ENCODE measurements at places on chromosomes 16 and 17.

GRCh38 chr17:40072735-40073346, 10.1 kb downstream of the THRA start:
- DNase-seq, result no peak

DNA sequence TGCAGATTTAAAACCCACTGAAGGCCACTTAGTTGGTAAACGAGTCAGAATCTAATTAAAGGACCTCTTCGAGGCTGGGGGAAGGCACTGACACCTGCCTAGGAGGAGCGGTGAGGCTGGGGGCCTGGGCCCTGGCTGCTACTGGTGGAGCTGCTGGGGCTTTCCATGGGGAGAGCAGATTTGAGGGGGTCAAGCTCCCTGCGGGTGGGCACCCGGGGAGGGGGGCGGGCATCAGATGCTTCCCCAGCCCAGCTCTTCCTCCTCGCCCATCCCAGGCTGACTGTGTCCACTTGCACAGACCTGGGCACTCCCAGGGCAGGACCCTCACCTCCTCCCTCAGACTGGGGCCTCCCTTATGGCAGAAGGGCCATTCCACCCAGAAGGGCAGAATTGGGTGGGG, 19.0 kb downstream of the SRCIN1 start:
- DNase-seq, result no peak

DNA sequence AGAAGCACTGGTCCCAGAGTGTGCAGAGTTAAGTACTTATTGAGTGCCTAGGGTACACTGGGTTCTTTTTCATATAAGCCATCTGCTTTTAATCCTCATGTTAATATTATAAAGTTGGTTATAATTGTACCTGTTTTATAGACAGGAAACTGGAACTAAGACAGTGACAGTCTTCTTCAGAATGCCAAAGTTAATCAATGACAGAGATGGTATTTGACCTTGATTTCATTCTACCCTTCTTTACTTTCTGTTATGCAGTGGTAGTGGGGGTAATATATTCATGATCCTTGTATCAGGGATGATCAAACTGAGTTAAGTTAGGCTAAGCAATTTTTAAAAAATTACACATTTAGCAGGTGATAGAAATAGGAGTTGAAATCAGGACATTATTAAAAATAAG, 108.6 kb upstream of the GOT2 start:
- no peak for DNase-seq

DNA sequence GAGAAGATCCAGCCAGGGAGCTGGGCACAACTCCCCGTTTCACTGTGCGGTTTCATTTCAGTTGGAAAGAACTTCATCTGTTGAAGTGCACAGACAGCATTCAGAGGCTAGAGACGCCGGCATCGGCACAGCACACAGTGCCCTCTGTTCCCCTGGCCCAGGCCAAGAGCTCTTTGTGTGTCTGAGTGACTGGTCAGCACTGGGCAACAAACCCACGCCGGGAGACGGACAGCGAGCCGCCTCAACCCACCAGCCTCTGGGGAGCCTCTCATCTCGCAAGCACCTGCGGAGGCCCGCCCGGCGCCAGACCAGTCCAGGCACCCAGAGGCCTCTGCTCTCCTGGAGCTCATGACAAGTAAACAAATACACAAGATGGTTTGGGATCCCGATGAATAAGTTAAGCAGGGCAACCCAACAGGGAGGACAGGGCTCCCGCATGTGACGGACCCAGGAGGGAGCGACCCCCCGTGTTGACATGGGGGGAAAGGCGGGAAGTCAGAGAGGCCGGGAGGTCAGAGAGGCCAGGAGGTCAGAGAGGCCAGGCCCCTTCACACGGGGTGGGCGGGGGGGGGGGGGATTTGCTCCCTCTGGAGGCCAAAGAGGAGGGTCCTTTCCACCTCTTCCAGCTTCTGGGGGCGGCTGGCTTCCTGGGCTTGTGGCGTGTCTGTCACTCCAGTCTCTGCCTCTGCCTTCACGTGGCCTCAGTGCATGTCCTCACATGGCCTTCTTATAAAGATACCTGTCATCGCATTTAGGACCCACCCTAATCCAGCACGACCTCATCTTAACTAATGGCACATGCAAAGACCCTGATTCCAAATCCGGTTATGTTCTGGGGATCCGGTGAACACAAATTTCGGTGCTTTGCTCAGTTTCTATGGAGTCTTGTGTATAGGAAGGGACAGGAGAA, 25.8 kb upstream of the KLHDC4 start:
- DNase-seq, result no peak

- no peak for DNase-seq
These were observed 58.0 kb downstream of the AIPL1 start for GRCh38 chr17:6376931-6377361.

GRCh38 chr17:2392252-2393173, 8.3 kb downstream of the MNT start:
- DNase-seq, result peak; percentile 98

GRCh38 chr16:29982560-29983419, 9.1 kb downstream of the TAOK2 start:
- no peak for DNase-seq

GRCh38 chr16:16143038-16143763, 80.1 kb downstream of the ABCC6 start:
- peak; percentile 23 for DNase-seq

GRCh38 chr17:55275894-55276804, 11.4 kb downstream of the HLF start:
- no peak for DNase-seq

DNA sequence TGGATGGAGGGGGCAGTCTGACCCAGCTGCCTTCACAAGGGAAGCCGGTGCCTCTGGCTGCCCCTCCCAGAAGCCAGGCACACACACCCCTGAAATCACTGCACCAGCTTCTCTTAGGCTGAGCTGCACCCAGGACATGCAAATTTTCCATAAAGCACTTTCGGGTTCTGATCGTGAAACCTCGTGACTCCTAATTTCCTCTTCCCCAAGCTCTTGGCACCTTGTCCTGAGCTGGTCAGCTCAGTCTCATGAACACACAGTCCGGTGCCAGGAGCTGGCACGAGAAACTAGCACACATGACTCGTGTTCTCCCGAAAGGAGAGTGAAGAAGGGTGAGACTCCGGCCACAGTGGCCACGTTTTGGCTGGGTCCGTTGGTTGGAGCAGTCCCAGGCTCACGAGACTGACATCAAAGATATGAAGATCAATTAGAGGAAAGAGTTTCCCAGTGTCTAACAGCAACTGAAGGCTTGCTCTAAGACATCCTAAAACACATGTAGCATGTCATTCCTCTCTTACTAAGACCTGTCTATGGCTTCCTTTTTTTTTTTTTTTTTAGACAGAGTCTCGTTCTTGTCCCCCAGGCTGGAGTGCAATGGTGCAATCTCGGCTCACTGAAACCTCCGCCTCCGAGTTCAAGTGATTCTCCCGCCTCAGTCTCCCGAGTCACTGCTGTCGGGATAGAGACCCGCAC, 9.2 kb upstream of the ABR start:
- no peak for DNase-seq

DNA sequence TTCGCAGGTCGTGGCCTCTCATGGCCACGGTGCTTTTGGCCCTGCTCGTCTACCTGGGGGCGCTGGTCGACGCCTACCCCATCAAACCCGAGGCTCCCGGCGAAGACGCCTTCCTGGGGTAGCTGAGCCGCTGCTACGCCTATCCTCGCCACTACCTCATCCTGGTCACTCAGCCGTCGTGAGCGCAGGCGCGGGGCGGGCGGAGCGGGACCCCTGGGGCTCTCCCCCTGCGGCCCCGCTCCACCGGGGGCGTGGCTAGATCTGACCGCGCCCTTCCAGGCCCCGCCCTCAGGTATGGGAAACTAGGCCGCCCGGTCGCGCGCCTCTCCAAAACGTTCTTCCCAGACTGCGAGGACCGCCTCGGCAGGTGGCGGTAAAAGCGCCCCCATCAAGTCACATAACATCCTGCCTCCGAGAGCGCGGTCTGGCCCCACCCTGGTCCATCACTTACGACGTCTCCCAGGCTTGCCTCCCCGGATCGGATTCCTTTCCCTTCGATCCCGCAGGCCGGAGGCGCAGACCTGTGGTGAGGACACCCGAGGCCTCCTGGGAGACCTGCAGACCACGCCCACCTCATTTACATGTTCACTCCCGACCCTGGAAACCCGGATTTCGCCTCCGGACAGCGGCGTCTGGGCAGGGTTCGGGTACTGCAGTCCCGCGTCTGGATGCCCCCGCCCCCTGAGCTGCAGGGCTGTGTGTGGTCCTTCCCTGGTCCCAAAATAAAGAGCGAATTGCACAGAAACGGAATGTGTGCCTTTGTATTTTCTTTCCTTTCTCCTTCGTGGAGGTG, 91.5 kb upstream of the TMEM97 start:
- DNase-seq, result peak; percentile 16

- DNase-seq, result peak; percentile 50
These were observed 76.0 kb downstream of the METRNL start for GRCh38 chr17:83155128-83156121.

DNA sequence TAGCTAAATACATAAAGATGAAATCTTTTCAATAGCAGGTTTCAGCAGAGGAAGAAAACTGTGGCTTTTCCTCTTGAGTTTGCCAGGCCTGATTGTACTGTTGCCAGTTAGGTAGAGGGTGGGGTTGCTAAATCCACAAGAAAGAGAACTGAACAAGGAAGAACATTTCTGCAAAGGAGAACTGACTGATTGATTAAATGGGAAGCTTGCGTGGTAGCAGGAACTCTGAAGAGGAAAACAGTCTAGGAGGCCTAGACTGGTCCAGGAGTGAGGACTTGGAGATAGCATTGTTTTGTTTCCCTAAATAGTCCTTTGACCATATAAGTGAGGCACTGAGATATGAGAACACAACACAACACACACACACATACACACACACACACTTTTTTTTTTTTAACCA, 18.8 kb downstream of the LRRC36 start:
- DNase-seq, result no peak

DNA sequence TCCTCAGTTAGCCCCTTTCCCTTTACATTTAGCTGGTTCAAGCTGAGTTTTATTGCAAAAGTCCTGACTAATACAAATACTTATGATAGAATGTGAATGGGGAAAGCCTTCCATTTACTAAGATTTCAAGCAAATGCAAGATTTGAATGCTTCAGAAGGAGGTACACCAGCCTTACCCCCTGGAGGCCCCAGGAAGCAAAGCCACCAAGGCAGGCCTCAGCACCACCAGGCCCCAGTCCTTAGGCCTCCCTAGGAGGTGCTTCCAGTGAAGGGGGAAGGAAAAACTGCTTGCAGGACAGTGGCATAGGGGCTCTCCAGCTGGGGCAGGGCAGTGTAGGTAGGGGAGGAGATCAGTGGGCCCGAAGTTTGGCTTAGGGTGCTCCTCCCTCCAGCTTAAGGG, 7.3 kb upstream of the PRPSAP2 start:
- DNase-seq, result no peak

GRCh38 chr17:40363111-40363827, 1.3 kb downstream of the GJD3 start:
- peak; percentile 24 for DNase-seq

- no peak for DNase-seq
These were observed 16.9 kb downstream of the OTOP3 start for GRCh38 chr17:74952431-74953133.

GRCh38 chr16:56047307-56048234, 143.7 kb upstream of the GNAO1 start:
- DNase-seq, result no peak

DNA sequence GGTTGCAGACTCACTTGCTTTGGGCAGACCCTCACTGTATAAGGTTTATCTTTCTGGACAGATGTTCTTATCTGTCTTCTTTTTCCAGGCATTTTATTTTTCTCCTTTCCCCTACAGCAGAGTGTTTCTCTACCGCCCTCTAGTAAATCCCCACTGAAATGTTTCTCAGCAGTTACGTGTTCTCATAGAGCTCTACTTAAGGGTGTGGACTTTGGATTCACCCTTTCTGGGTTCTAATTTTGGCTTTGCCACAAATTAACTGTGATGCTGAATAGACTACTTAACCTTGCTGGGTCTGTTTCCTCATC, 2.0 kb downstream of the ADAT1 start:
- DNase-seq, result peak; percentile 47

DNA sequence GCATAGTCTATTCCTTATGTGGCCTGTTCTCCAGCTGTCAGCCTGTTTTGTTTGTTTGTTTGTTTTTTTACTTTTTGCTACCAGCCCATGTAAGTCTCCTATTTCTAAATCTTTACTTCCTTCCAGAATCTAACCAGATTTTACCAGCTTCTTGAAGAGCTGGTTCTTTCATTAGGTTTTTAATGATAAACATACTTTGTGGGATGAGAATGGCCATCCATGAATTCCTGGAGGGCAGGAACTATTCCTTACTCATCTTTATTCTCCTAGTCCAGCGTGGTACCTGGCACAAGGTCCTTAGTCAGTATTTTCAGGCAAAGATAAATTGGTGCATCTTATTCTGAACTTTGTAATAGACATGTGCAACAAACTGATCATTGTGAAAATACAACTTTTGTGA, 17.3 kb downstream of the RSPRY1 start:
- DNase-seq, result no peak

GRCh38 chr17:13160296-13160695, 142.5 kb upstream of the ELAC2 start:
- no peak for DNase-seq

- no peak for DNase-seq
These were observed 90.9 kb downstream of the SDK2 start for GRCh38 chr17:73553311-73553710.

- peak; percentile 85 for DNase-seq
These were observed 28.1 kb downstream of the HEATR3 start for GRCh38 chr16:50093607-50094539.

DNA sequence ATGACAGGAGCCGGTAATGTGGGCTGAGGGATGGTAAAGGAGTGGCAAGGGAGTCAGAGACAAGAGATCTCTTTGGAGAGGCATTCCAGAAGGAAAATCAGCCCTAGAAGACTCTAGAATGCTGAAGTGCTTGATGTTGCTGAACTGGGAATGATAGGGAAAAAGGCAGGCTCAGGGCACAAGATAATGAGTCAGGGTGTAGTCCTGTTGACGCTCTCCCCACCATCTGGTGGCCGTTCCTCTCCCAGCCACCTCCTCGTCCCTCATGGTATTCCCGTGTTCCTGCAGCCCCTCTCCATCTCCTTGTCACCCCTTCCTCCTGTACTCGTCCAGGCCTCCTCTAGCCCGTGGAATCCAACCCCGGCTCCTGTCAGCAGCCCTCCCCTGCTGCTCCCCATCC, 11.1 kb upstream of the ALDOA start:
- DNase-seq, result no peak

GRCh38 chr16:46743232-46743719, 4.9 kb downstream of the MYLK3 start:
- peak; percentile 15 for DNase-seq

GRCh38 chr16:64742455-64743223, 379.2 kb downstream of the CDH11 start:
- no peak for DNase-seq

DNA sequence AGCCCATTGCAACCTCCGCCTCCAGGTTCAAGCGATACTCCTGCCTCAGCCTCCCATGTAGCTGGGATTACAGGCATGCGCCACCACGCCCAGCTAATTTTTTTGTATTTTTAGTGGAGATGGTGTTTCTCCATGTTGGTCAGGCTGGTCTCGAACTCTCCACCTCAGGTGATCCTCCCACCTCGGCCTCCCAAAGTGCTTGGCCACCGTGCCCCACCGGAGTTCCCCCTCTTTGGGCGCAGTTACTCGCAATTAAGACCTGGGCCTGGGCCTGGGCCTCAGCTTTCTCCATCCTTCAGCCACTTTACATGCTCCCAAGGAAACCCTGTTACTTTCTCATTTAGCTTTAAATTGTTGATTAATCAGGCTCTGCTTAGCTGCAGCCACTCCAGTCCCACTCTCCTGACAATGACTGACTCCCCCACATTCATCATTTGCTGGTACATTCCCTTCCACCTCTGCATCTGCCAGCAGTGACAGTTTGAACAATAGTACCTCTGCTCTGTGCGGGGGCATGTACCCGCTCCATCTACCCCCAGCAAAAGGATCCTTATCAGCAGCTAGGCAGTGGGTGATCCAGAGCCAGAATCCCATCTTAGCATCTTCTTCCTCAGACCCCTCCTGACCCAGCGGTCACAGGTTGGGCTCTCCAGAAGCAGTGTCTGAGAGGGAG, 47.2 kb upstream of the SLC47A1 start:
- DNase-seq, result no peak
